ENCODE measurements at places on chromosomes 4 and X. TPM values are rescaled to one million over a fixed set of nuclear protein-coding genes. Genes with fewer than 3 reads are reported as not detected.

Gene CT45A10
- polyA plus RNA-seq = not detected

Gene SHROOM3
- polyA plus RNA-seq = 21.1 TPM

Gene COL4A6
- polyA plus RNA-seq = 0.57 TPM

GRCh38 chrX:18354369-18355223 lies at the start of gene SCML2:
SCML2 (minus strand) TSS chrX:18354688; CDS start chrX:18334071, 20,617 bp downstream.
- DNase-seq = peak; percentile 69

- DNase-seq = peak; percentile 7
Measured at GRCh38 chr4:8554555-8555100, 25.6 kb upstream of the GPR78 start.

DNA sequence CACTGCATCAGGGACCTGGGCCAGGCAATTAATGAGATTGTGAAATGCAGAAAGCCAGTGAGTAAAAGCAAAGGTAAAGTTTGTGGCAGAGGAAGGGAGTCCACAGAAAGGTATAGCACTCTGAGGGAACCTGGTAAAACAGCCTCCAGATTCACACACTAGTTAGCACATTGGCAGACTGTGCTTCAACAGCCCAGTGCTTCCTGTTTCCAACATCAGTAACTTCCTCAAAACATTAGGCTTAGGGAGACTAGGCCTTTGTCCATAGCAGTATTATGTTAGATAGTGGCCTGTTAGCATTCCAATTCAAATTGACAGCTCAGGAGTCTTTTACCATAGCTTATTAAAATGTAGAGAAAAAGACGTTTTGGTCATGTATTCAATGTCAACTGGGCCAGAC lies 582.6 kb upstream of the ACTRT1 start:
- DNase-seq = no peak

DNA sequence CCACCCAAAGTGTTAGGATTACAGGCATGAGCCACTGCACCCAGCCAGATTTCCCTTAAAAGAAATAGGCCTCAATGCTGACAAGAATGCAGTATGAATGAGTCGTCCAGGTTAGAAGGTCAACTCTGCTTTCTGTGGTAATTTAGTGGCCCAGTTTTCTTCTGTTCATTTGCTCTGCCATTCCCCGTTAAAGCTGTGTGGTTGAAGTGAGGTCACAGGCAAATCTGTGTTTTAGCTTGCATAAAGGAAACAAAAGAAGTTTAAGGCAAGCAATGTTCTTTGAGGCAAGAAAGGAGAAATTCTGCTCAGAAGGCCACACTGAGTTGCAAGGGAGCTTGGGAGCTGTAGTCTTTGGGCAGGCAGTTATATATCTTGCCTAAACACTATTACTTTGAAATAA lies 176.8 kb downstream of the LARP7 start:
- DNase-seq = no peak

- no peak for DNase-seq
Measured at GRCh38 chrX:107723511-107723910, 52.1 kb downstream of the TSC22D3 start.

DNA sequence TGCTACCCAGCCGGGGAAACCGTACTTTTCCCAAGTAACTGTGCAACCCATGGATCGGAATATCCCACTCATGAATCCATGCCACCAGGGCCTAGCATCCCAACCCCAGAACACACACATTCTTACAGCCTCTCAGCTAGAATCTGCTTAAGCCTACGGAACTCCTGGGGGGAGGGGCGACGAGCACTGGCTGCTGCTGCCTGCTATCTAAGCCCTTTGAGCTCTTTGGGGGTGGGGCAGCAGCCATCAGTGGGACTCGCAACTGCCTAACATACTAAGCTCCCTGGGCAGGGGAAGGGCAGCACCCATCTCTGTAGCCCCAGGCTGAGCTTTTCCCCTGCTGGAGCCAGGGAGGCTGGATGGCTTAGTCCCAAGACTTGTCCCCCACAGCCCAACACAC lies 28.6 kb downstream of the NUDT10 start:
- no peak for DNase-seq

DNA sequence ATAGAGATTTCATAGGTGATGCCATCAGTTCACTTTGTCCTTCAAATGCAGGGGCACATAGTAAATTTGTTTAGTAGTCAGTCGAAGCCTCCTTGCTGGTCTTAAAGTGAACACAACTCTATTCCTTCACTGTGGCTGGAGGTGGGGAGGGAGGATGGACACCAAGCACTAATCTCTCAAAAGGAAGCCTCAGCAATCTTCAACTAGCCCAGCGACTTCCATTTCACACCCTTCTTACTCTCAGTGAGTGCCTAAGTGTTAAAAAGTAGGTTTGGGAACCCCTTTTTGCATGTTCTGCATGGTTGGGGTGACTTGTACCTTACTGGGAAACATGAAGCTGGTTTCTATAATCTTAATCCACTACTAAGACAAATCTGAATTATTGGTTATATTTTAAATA lies 96.0 kb upstream of the GUCY1A1 start:
- no peak for DNase-seq

GRCh38 chr4:111228396-111228795 lies 605.5 kb upstream of the PITX2 start:
- DNase-seq = no peak

Measured in lung (tissue), 17 donors.